ENCODE measurements at places on chromosomes 7 and 10.

DNA sequence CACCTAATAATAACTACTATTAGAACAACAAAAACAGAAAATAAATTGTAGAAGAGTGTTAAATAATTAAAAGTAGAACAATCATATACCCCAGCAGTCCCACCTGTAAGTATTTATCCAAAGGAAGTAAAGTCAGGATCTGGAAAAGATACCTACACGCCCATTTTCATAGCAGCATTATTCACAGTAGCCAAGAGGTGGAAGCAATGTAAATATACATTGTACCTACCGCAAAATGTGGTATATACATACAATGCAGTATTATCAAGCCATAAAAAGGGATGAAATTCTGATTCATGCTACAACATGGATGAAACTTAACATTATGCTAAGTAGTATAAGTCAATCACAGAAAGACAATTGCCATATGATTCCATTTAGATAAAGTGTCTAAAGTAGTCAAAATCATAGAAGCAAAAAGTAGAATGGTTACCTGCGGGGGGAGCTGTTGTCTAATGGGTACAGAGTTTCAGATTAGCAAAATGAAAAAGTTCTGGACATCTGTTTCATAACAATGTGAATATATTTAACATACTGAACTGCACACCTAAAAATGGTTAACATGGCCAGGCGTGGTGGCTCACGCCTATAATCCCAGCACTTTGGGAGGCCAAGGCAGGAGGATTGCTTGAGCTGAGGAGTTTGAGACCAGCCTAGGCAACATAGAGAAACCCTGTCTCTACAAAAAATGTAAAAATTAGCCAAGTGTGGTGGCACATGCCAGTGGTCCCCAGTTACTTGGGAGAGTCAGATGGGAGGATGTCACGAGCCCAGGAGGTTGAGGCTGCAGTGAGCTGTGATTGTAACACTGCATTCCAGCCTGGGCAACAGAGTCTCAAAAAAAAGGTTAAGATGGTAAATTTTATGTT is 6.0 kb upstream of the TMED4 start:
- peak; percentile 41 for DNase-seq

DNA sequence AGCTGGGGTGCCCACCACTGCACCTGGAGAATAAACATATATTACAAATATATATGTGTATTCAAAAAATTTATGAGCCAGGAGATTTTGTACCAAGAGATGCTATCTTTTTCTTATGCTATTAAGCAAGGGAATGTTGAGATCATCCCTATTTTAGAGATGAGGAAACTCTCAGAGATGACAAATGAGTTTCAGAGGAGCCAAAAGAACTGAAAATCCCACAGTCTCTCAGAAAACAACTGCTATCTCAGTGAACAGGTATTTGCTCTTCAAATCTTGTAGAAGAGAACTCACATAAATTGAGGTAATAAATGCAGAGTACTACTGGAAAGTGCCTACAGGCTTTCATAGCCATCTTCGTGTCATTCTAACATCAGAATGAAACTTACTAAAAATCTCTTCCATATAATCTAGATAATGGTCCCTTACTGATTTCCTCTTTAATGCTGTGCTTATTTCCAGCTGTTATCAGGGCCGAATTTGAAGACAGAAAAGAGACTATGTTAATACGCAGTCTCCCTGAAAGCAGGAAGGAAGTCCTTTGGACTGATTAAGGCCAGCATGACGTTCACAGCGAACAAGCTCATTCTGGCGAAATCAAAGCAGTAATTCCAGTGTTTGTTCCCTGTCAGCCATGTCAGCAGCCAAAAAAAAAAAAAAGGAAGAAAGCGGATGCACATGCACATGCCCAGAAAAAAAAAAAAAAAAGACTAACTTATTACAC is 29.4 kb upstream of the ANAPC16 start:
- DNase-seq, result no peak

DNA sequence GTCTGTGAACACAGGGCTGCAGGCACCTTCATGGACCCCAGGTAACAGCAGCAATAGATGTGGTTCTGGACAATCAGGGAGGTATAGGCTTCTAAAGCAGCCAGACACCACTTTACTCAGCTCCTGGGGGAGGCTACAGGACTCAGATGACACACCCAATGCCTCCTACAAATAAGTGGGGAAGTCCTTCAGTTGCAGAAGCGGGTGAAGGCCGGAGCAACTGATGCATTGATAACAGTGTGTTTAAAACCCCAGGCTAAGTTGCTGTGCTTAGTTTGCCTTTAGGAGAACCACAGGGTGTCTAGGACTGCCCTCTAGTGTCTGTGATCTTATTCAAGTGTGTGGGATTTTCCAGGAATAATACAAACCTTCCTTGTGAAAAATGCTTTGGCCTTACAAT is 5.9 kb upstream of the ITGA8 start:
- no peak for DNase-seq

DNA sequence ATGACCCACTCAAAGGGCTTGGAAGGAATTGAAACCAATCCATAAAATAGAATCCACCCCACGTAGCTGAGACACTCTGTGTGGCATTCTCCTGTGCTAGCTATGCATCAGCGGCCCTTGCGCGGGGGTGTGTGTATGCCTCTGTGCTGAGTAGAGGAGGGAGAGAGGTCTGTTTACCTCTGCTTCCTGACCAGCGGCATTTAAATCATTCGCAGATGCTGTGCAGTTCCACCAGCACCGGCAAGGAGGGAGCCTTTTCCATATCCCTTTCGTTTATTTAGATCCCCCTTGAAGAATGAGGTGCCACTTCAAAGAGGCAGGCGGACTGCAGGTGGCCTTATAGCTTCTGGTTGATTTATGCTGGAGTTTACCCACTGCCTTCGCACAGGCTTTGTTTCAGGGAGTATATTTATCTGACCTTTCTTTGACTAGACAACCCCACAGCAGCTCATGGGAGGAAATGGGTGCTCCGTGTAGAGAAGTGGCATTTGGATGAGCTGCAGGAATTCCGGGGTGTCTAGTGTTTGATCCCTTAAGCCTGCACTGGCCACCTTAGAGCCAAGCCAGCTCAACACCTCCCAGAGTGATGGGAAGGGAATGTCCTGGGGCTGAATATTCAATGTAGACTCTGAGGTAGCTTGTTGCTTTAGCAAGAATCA is 11.4 kb downstream of the C10orf53 start:
- no peak for DNase-seq

DNA sequence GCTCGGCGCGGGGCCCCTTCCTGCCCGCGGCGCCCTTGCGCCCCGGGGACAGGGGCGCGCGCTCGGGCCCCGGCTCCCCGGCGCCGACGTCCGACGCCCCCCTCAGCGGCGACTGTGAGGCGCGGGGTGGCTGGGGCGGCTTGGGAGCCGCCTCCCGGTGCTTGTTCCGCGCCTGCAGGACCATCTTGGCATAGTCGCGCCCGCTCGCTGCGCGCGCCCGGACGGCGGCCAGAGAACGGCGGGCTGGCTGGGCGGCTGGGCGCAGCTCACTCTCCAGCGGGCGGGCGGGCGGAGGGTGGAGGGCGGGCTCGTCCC is at the start of gene DPY19L1:
Gene DPY19L1 (minus strand): TSS at position 275 of the 315 bp plus-strand sequence. CDS start 91 bp downstream, at position 184.
- no peak for DNase-seq

DNA sequence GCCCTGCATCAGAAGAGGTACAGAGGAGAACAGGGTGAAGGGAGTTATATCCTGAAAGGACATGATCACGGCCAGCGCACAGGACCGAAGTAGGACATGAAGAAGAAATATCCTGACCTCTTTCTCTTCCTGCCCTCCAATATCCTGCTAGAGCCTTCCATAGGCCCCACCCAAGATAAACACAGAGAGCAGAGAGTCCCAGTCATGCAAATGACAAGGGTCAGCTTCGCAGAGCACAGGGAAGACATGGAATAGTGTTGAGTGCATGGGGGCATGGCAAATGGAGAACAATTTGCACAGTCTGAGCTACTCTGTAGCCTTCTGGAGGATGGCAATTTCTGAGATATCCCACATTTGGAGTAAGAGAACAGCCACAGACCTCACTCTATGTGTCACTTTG is 371.4 kb downstream of the GRM8 start:
- no peak for DNase-seq

- DNase-seq, result no peak
Measured at GRCh38 chr10:121048749-121049148, 197.6 kb downstream of the WDR11 start.

DNA sequence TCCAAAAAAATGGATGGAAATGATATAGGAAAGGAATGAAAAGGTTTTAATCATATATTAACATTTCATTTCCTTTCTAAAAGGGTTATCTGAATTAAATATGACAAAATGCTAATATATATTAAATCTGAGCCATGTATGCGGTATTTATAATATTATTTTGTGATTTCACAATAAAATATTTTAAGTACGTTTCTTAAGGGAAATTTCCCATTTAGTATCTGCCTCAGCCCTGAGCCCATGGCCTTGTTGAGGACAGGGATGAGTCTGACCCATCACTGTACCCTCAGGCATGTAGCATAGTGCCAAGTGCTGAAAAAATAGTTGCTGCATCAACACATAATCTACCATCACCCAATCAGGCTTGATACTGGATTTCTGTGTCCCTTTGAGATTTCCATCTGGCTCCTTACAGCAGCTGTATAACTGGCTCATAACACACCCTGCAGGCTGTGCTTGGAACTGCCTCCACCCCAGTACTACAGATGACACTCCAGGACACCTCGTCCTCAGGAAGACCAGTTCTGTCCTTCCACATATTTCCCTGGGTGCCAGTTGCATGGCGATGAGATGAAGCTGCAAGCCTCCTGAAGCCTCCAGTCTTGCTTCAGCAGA is 59.4 kb upstream of the ASAH2 start:
- DNase-seq, result no peak

- DNase-seq, result peak; percentile 32
Measured at GRCh38 chr7:33040803-33041516, 21.6 kb downstream of the NT5C3A start.

- no peak for DNase-seq
Measured at GRCh38 chr10:47121336-47121735, 178.7 kb upstream of the GDF10 start.

DNA sequence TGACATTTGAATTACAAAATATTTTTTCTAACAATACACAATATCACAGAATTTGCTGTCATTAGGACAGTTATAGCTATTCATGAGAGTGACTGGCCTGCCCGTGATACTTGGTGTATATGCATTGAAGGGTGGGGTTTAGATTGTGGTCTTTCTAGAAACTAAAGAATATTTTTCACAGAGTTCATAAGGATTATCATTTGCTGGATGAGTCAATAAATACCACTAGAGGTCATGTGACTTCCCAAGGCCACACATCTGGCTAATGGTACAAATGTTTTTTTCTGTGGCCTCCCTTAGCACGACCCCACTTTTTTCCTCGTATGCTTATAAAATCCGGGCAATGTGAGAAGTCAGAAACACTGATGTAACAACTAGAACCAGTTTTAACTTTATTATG is 5.2 kb downstream of the OPTN start:
- no peak for DNase-seq

DNA sequence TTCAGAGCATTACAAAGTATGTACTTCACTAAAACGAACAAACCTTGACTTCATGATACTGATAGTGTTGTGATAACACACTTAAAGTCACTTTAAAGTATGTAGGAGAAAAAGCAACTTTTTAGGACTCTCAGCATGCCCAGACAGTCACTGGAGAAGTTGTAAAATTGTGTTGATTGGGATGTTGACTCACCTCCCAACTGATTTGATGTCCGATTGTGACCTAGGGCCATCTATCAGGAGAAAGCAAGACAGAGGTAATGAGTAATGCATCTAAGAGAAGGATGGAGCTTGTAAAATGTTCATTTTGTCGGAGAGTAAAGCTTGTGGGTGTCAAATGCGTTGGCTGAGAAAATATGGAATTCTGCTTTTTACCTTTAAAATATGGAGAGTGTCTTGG is 135.4 kb upstream of the SEMA3D start:
- no peak for DNase-seq

GRCh38 chr7:577278-577665 is 57.6 kb upstream of the PDGFA start:
- no peak for DNase-seq

DNA sequence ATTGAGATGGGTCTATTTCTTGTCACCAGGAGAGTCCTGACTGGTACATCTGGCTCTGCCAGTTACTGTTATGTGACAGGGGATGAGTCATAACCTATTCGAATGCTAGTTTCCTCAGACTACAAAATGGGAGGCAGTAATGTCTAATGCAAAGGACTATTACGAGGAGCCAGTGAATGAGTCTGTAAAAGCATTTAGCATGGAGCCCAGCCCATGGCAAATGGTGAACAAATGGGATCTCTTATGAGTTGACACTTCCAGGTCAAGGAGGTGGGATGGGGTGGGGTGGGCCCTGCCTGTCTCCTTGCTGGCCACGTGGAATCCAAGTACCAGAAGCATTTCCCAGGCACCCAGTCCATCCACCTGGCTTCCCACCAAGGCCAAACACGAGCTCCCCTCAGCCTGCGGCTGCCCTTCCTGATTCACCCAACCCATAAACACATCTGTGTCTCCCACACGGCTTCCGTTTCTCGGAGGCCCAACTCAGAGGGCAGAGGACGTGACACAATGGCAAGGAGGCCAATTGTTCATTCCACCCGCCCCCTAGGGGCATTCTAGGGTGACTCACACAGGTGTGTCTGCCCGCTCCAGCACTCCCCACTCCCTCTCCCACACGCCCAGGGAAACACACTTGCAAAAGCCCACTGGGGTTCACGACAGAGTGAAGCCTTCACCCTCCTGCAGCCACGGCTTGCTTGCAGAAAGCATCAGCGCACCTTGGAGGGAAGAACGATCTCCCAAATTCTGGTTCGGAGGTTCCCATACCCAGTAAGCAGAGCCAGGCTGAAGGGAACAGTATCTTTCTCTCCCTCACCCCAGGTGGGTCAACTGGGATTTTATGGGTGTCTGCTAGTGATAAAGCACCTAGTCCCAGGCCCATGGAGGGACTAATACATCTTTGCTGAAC is 109.8 kb downstream of the SH3PXD2A start:
- no peak for DNase-seq

DNA sequence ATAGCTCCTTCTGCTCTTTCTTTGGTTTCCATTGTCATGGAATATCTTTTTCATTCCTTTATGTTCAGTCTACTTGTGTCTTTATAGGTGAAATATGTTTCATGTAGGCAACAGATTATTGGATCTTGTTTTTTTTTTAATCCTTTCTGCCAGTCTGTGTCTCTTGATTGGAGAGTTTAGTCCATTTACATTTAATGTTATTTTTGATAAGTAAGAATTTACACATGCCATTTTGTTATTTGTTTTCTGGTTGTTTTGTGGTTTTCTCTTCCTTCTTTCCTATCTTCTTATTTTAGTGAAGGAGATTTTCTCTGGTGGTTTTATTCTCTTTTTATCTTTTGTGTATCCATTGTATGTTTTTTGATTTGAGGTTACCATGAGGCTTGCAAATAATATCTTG is 52.5 kb upstream of the TAS2R16 start:
- DNase-seq, result no peak

DNA sequence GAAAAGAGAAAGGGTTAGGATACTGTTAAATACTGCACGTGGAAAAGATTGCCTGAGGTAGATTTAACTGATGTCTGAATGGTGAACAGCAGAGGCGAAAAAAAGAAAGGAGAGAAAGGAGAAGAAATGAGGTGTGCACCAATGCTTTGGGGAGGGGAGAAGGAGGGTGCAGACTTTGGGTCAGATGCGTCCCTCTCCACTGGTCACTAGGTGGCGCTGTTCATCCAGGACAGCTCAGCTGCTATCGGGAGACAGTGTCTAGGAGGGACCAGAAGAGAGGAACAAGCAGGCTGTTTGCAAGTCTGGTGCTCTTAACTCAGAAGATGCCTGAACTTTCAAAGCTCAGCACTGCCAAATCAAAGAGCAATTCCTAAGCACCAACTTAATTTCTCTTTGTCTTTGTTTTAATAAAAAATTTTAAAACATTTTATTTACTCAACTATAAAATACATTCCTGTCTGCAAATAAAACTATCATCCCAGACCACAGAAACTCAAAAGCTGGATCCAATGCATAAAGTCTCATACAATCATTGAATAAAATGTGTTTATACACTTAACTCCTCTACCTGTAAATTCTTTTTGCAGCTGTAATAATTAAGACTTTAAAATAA is 83.9 kb upstream of the PDLIM1 start:
- DNase-seq, result no peak
